ENCODE measurements at places on chromosomes 1 and 21.

GRCh38 chr1:180156631-180157091, 2.0 kb downstream of the QSOX1 start:
- no peak for DNase-seq

- DNase-seq: no peak
Measured at GRCh38 chr1:1809489-1809888, 31.2 kb upstream of the NADK start.

- no peak for DNase-seq
Measured at GRCh38 chr1:58785442-58786058, 1.7 kb upstream of the JUN start.

DNA sequence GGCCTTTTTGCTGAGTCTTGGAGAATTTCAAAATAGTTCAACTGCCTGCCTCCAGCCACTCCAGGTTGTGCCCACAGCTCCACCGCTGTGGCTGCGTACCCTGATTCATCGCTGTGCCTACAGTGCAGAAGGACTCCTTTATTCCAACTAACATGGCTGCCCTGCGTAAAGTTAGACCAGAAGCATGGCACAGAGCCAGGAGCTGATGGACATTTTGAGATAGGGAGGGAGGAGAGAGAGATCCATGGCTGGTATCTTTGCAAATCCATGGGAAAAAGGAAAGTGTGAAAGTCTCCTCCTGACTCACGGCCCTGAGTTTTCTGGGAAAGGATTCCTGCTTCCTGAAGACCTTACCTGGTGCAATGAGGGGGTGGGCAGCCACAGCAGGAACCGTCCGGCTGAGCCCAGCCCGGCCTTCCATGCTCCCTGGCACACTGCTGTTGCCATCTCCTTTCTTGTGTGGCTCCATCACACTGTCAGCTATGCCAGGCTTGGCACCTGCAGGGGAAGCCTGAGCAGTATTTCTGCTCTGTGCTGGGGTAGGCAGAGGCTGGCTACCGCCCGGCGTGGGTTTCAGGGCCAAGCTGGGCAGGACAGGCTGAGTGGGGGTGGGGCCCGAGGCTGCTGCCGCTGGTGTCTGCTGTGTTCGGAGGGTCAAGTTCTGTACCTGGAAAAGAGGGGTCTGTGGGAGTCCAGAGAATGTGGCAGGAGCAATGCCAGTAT, 46.0 kb upstream of the A3GALT2 start:
- no peak for DNase-seq

- no peak for DNase-seq
Measured at GRCh38 chr1:185008838-185009237, 34.5 kb upstream of the NIBAN1 start.

GRCh38 chr1:234710381-234710780, 100.4 kb upstream of the IRF2BP2 start:
- no peak for DNase-seq

DNA sequence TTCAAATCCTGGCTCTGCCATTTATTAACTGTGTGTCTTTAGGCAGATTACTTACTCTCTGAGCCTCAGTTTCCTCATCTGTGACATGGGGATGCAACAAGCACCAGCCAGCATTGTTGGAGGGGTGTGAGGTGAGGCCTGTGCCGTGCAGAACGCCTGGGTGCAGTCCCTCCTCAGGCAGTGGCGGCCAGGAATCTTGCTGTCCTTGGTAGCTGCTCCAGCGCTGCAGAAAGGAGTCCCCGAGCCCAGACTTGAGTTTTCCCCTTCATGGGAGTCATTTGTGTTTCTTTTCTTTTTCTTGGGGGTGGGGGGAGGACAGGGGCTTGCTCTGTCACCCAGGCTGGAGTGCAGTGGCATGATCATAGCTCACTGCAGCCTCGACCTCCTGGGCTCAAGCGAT, 46.6 kb downstream of the DISP3 start:
- DNase-seq: no peak

- DNase-seq: no peak
Measured at GRCh38 chr1:189619682-189620332, 857.9 kb downstream of the BRINP3 start.

DNA sequence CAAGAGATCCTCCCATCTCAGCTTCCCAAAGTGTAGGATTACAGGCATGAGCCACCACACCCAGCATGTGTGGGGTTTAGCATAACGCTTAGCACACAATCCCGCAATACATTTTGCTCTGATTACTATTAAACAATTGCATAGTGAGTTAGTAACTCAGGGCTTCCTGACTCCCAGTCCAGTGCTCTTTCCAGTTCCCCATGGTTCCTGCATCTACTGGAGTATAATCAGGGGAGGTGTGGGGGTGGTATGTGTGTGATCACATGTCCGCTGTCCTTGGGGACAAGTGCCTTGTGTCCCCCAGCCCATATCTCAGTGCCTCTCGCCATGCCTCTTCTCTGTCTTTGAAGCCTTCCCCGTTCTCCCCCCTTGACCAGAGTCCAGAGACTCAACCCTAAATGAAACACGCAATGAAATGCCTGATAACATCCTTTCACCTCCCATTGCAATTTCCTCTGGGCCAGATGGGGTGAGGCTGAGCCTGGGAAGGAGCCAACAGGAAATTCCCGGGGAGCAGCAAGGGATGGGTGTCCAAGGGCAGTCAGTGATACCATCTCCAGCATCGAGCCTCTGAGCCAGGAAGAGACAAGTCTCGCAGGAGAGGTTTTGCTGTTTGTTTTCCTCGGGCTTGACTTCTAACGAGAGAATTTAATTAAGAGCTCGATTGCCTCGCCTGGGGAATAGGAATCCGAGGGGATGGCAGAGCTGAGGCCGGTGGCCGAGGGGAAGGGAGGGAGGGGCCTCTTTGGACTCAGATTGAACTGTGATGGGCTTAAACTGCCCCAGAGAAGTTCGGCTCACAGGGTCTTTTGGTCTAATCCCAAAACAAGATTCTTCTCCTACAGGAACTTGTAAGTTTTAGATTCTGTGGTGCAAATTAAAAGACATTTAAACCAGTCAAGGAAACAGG, 7.7 kb upstream of the HTR1D start:
- DNase-seq: no peak

DNA sequence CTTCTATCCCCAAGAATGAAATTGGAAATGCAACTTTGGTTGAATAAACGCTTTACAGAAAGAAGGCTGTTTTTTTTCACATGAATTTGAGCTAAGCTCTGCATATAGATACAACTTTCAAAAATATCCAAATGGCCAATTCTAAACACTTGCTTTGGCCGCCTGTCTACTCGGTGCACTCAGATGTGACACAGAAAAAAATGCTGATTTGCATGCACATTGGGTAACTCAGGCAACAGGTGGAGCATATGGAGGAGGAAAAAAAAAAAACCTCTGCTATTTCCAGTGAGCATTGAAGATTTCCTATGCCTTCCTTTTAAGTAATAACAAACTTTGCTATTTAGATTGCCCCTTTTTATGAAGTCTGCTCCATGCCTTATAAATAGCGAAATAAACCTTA, 262.5 kb downstream of the GRIK1 start:
- no peak for DNase-seq

GRCh38 chr1:27301582-27302199, 20.3 kb upstream of the TMEM222 start:
- DNase-seq: peak; percentile 40

DNA sequence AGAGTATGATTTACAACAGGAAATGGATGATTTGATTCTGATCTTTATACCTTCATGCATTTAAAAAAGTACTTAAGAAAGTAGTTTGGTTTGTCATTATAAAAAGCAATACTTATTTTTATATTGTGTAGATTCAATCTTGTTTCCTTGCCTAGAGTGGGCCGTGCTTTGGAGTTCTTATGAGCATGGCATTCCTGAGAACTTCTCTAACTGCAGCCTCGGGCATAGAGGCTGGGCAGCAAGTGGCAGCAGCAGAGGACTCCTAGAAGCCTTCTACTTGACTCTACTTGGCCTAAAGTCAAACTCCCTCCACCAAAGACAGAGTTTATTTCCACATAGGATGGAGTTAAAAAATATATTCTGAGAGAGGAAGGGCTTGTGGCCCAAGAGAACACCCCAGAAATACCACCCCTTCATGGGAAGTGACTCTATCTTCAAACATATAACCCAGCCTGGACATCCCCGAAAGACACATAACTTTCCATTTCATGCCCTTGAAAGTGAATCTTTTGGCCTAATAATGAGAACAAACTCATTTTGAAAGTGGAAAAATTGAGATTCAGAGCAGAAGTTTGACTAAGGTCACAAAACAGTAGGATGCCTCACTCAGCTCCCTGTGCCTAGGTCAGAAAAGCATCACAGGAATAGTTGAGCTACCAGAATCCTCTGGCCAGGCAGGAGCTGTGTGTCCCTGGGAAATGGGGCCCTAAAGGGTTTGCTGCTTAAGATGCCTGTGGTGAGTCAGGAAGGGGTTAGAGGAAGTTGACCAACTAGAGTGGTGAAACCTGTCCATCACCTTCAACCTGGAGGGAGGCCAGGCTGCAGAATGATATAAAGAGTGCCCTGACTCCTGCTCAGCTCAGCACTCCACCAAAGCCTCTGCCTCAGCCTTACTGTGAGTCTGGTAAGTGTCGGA, at the start of gene IVL:
Gene IVL (plus strand): TSS at position 861 of the 916 bp plus-strand sequence. CDS start 1,252 bp downstream, outside the sequence.
- no peak for DNase-seq

GRCh38 chr1:115534106-115534505, 107.7 kb upstream of the VANGL1 start:
- DNase-seq: no peak

GRCh38 chr1:5951846-5952410, 40.3 kb downstream of the NPHP4 start:
- DNase-seq: no peak

- DNase-seq: no peak
Measured at GRCh38 chr1:207817778-207818751, 66.2 kb downstream of the CD46 start.

DNA sequence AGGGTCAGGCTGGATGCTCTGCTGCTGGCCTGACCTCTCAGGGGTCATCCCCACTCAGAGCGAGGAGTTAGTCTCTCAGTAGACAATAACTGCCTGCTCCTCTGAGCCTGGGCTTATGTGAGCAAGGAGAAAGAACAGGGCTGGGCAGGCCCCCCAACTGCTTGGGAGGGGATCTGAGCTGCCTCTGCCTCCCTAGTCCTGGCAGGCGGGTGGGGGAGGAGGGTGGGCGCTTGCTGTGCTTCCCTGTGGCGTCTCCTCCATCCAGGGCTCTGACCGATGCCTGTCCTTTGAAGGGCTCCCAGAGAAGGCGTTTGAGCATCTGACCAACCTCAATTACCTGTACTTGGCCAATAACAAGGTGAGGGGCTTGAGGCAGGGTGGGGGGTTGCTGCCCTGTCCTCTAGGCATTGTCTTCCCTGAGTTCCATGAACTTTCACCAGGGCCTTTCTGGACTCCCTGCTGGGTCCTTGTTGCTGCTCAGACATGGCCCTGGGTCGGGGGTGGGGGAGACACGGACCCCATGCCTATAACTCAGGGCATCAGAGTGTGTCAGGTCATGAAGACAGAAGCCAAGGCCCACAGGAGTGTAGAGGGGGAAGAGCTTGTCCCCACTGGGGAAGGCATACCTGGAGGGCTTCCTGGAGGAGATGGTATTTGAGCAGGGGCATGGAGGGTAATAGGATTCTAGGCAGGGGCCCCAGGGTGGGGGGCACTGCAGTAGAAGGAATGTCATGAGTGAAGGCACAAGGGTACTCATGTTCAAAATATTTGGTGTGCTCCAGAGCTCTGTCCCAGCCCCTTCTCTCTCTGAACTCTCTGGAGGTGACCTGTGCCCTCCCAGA, 12.5 kb downstream of the PODN start:
- DNase-seq: no peak

DNA sequence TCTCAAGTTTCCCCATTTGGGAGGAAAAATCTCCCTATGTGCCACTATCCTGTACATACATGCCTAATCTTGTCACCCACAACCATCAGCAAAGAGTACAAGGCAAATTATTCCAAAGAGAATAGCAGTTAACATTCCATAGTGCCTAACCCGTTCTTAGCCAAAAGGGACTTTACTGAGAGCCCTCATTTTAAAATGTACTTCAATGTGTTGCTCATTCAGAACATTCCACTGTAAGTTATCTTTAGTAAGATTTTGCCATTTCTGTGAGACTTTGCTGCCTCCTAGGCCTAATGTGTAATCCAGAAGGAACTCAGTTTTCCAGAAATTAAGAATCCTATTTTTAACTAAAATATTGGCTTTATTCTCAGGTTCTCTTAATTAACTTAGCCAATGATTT, 11.3 kb upstream of the MRPL55 start:
- DNase-seq: no peak

DNA sequence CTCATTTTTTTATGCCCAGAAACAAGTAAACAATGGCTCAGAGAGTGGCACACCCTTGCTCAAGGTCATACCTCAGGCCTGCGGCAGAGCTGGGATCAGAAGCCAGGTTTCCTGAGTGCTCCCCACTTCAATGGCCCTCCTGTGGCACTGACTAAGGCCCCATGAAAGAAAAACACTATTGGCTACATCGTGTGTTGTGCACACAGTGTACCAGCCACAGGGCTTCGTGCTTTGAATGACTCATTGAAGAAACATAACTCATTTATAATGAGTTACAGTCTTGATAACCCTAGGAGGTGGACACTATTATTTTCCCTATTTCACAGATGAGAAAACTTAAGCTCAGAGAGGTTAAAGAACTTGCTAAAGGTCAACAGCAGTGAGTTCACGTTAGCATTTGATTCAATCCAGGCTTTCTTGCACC, 91.2 kb downstream of the TRABD2B start:
- peak; percentile 68 for DNase-seq

DNA sequence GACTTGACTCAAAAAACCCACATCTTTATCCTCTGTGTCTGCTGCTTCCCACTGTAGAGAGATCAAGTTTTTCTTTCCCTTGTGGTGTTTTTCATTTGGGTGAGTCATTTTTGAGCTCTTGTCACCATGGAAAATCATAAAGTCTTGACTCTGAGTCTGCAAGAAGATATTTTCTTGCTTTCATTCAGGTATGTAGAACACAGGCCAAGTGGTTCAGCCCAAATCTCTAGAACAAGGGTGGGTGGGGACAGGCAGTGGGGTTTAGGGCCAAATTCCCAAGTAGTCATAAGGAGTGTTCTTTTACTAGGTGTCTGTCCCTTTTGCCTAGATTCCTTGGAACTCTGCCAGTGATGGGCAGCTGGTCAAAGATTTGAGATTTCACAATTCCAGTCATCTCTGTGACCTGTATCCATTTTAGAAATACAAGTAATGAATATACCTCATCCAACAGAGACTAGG, 21.5 kb upstream of the ARHGAP29 start:
- no peak for DNase-seq

DNA sequence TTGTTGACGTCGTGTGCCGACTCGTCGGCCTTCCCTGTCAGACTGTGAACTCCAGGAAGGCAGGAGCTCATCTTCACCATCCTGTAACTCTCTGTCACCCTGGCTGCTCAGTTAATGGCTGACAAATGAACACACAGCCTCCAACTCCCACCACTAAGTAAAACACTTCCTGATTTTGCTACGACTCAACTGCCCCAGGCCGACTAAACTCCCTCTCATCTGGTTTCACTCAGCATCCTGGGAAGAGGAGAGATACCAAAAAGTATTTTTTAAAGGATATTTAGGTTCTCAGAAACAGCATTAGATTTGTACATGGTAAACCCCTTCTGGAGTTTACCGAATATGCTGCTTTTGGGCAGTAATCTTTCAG, 18.2 kb upstream of the LHX4 start:
- no peak for DNase-seq

- no peak for DNase-seq
Measured at GRCh38 chr1:212137854-212138253, 102.3 kb downstream of the DTL start.

- DNase-seq: no peak
Measured at GRCh38 chr1:64357422-64357821, 112.5 kb upstream of the CACHD1 start.

Measured in NCI-H187 (cell line).